Activated naive CD4-positive, alpha-beta T cell treated with anti-CD3 and anti-CD28 coated beads, Interleukin-2, amount 50 U/mL, for 16 hours (primary cell): ENCODE measurements at places on chromosomes 6 and 20.

DNA sequence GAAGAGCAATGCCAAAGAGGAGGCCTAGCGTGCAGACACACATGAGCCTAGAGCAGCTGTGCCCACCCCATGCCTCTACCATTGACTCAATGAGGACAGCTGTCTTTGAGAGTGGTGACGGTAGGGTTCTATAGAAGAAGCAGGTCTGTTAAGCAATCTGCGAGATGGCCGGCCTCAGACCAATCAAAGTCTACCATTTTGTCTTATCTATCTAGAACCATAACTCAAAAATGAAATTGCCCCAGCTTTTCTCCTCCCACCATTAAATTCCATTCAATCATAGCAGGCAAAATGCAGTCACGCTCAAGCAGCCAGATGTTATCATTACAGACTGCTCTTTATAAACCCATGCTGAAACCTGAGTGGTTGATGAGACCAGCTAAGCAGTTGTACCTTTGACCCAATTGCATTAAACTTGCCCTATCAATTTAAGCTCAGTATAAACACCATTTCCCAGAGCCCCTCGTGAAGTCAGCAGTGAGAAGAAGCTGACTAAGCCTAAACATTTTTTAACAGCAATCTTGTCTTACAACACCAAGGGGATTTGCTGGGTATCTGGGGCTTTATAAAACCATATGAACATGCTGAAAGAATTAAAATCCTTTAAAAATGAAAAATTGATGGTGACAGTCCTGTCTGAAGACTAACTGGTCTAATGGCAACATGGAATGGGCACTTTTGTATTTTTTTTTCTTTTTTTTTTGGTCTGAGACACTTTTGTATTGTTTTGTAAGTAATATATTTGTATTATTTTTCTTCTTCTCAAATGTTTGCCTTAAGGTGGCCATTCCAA lies 57.5 kb downstream of the FOXC1 start:
- DNase-seq = no peak

DNA sequence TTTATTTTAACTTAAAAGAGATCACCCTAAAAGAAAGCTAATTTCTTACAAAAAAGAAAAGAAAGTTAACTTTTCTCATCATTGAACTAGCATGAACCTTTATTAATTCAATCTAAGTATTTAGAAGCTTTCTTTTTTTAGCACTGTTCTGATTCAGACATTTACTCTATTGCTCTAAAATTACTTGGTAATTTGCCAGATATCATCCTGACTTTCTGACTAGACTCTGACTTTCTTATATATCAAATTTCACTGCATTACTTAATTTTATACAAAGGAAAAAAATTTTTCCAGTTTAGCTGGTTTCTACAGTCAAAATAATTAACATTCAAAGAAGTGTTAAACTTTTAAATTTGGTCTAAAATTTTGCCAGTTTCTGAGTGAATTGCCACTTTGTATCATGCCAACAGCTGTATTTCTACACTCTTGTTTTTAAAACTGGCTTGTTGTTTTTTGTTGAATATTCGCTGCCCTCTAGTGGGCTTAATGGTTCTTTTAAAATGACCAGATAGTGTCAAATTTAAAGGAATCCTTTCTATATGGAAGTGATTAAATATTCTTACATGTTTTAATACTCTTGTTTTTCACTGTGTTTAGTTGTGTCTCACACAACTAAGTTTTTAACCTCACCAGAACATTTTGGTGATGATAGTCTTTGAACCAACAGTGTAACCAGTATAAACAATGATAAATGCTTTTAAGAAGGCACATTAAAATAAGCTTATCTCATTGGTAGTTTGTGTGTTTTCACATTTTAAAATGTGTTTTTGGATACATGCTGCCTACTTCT lies 102.0 kb downstream of the POPDC3 start:
- DNase-seq = no peak

DNA sequence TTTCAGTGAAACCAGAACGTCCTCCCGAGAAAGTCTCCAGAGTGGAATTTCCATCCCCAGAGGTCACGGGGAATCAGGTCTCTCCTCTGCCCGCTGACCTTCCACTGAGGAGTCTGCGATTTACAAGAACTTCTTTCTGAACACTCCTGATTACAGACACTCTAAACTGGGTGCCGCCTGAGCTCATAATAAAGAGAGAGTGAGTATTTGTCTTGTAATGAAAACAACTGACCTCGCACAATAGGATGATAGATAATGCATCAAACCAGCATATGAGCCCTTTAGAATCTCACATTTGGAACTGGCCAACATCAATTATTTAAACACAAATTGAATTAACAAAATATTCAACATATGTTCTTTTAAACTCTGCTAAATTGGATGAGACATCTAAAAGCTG lies 47.5 kb downstream of the DLL1 start:
- DNase-seq = no peak

GRCh38 chr6:116329156-116329555 lies 41.6 kb upstream of the DSE start:
- no peak for DNase-seq

- no peak for DNase-seq
These were observed 43.2 kb upstream of the TMX4 start for GRCh38 chr20:8062756-8063155.
